ENCODE measurements at places on chromosomes 16 and 17.
A peak's percentile ranks its signal among the peaks of the same experiment; 100 is the strongest.

- DNase-seq, result no peak
Observed at GRCh38 chr17:19857640-19858039, 10.1 kb downstream of the ULK2 start.

- no peak for DNase-seq
Observed at GRCh38 chr16:78348068-78348467, 248.6 kb downstream of the WWOX start.

GRCh38 chr17:46135126-46135812 is 58.0 kb downstream of the KANSL1 start:
- no peak for DNase-seq

DNA sequence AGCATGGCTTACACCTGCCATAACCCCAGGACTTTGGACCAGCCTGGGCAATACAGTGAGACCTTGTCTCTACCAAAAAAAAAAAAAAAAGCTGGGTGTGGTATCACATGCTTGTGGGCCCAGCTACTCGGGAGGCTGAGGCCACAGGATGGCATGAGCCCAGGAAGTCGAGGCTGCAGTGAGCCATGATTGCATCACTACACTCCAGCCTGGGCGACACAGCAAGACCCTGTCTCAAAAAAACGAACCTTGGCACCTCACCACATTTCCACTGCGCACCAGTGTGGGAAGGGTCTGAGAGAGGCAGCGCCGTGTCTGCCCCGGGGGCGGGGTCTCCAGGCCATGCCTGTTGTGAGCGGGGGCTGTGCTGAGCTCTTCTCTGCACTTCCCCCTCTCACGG is 6.3 kb downstream of the ACSF3 start:
- DNase-seq, result no peak

- peak; percentile 43 for DNase-seq
Observed at GRCh38 chr17:9924735-9925191, 19.7 kb upstream of the RCVRN start.

GRCh38 chr16:64345142-64345541 is 776.7 kb downstream of the CDH11 start:
- DNase-seq, result no peak

- DNase-seq, result no peak
Observed at GRCh38 chr17:40209404-40210093, 9.6 kb upstream of the WIPF2 start.

DNA sequence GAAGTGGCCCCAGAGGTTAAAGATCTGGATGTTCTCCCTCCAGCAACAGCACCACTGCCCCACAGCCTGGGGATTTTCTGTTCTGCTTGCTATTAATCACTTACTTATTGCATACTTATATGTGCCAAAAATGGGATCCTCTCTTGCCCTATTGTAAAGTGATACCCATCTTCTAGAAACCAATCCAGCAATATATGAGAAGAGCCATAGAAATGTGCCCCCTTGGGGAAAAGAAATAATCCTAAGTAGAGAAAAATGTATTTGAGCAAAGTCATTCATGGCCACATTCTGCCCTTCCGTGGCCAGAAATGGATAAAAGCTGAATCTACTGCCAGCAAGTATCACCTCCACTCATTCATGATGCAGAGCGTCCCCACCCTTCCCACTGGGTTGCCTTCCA is 20.9 kb downstream of the SOST start:
- DNase-seq, result no peak

DNA sequence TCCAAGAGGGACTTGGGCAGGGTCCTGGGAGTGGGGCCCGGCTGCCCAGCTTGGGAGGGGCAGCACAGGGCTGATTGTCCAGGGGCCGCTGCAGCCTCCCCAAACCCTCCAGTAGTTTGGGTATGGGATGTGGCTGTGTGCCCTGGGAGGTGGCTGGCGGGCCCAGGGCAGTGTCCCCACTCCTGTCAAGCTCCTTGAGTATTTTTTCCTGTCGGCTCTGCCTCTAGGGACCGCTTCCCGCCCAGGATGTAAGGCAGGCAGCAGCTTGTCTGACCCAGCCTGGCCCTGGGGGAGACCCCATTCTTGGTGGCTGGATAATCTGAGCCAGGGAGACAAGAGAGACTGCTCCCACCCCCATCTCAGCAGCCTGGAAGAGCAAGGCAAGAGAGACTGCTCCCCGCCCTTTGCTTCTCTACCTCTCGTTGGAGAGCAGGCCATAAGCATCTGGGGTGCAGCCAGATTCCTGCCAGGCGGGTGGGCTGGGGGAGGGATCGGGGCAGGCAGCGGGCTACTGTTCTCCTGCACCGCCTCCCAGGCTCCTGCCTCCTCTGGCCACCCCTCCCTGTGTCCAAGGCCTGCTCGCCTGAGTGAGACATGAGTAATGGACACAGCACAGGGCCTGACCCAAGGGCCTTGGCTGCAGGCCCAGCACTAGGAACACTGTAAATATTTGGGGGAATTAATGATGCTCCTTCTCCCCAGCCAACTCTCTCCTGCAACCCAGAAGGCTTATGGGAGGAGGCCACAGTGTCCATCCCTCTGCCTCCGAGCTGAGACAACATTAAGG is 18.4 kb upstream of the ITGA3 start:
- no peak for DNase-seq

DNA sequence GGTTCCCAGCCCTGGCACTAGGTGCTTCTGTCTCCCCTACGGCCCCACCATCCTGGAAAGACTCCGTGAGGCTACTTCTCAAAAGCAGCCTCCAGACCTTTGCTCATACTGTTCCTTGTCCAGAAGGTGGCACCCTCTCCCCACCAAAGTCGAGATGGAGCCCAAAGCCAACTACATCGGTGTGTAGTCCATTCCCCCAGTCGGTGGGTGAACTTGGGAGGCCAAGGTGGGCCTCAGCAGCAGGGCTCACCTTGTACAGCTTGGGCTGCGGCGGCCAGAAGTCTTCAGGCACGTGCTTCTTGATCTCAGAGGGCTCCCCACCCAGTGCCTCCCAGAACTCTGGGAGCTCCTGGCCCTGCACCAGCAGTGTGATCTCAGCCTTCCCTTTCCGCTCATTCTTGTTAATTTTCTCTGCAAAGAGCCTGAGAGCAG is 10.2 kb downstream of the FLII start:
- peak; percentile 25 for DNase-seq

GRCh38 chr17:5123343-5124124 is 7.7 kb downstream of the USP6 start:
- DNase-seq, result no peak

DNA sequence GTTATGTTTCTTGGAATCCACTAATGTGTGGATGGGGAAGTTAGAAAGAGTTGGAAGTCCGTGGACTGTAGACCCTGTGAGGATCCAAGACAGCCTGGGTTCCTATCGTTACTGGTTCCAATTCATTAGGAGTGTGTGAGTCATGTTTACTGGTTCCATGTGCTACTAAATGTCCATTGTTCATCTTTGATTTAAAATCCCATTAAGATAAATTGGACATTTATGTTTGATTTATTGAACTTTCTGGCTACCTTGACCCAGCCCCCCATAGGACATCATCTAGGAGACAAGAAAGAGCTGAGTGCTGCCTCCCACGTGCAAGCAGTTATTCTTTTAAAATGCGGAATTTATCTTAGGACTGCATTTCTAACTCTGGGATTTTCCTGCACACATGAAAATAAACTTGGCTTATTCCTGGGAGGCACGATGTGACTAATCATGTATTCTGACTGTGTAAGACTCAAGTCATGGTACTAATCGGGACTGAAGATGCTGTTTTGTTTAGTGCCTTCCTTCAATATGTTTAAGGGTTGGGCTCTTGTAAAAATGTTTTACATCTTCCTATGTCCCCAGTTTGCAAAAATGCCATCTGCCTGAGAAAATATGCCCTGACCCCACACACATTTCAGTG is 53.4 kb downstream of the RGS9 start:
- DNase-seq, result no peak

DNA sequence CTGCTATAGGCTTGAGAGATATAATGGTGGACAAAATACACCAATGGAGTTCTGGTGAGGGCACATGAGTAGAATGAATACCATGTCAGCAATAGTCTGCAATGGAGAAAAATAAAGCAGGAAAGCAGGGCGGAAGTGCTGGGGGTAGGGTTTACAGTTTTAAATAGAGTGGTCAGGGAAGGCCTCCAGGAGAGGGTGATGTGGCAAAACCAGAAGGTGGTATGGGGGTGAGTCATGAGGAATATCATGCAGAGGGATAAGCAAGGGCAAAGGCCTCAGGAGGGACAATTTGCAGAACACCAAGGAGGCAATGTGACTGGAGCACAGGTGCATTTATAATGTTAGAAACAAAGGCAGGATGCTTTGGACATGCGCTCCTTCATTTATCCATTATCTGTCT is 102.0 kb downstream of the ITFG1 start:
- no peak for DNase-seq

GRCh38 chr17:75301502-75302206 is 12.4 kb upstream of the SLC25A19 start:
- no peak for DNase-seq

- no peak for DNase-seq
Observed at GRCh38 chr16:30526137-30526822, at the start of gene ZNF768. Gene ZNF768 (minus strand): TSS chr16:30526566. CDS start chr16:30526413, 153 bp downstream.

Measured in DMS 273 treated with DMSO at 0.1 percent for 48 hours (cell line).